ENCODE measurements at places on chromosomes 2 and 18.

DNA sequence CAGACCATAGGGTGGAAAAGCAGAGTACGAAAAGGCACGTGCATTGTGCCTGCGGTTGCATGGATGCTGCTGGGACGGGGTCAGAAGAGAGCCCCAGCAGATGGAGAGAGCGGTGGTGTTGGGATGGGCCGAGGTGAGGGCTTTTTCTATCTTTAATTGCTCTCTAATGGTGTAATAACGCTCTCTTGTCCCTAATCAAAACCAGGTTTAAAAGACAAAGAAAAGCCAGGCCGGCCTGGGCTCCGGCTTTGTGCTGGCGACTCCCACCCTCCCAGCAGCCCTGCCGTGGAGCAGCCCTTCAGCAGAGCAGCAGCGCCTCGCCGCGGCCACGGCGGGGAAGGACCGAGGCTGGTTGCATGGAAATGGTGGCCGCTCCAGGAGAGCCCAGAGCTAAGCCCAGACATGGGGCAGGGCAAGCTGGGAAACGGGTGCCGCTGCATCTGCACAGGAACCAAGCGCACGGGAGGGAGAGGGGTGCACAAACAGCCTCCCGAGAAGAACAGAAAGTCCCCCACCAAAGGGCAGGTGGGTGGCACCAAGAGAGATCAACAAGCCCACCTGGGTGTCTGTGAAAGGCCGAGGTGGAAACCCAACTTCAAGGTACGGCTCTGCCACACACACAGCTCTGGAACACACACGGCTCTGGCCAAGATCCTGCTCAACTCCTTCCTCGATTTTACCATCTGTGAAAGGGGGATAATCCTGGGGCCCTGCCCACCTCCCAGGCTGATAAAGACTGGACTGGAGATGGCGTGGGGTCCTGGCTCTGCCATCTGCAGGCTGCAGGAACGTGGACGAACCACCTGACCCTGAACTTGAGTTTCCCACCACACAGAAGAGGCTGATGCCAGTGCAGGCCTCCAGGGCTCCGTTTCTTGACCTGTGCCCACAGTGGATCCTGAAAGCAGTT lies 15.0 kb downstream of the HS1BP3 start:
- no peak for DNase-seq

- DNase-seq = no peak
Measured at GRCh38 chr2:42254186-42254895, 85.2 kb downstream of the EML4 start.

DNA sequence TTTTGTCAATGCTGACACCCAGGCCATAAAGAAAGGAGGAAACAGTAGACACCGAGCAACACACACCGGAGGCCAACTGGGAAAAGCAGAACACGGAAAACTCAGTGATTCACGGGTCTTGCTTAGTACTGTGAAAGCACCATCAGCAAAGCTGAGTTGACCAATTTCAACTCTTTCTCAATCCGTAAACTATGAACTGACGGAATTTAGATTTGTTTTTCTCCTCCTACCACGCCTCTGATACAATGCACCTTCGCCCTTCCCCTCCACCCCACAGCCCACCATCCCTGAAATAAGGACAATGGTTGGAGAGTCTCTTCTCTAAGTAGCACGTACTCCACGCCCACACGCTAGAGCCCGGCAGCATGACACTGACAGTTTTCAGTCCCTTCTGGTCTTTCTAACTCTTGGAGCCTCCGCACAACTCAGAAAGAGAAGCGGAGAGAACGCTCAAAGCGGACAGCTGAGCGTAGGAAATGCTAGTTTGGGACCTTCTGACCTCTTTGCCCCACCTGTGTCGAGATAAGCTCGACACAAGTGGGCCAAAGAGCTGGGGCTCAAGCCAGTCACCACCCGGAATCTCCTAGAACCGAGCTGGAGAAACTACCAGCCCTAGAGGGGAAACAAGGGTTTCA lies 669 bp downstream of the LNPK start:
- no peak for DNase-seq

DNA sequence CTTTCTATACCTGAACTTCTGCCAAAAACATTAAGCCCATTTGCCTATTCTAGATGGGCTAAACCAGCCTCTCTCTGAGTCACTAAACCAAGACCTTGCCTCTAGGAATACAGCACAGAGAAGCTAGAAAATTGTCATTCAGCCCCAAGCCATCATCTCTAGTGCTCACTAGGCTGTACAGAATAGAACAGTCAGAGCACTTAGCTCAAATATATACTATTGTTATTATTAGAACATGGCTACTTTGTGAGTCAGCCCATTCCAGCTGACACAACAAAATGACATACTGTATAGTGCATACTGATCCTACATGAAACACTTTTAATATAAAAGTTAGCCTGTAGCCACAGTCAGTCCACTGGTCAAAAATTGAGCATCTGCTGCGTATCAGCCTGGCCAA lies 418.8 kb downstream of the NRXN1 start:
- no peak for DNase-seq

DNA sequence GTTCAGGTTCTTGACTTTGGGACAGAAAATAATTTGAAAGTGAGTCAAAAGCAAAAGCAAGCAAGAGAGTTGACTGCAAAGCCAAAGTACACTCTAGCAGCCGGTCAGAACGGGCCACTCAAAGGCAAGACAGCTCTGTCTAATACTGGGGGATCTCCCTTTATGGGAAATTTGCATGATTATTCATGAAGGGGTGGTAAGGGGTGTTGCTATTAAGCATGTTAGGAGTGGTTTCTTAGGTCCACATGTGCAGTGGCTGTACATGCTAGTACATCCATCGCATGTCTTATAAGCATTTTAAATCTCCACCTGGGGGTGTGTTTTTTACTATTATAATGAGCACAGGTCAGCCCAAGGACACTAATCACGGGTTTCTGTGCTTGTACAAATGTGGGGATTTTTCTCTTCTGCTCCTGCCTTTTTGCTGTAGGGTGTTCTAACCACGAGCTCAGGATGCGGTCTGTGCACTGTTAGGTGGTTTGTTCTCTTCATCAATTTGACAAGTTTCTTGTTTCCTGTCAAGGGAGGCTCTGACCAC lies 60.2 kb upstream of the SPP2 start:
- DNase-seq = peak; percentile 29

DNA sequence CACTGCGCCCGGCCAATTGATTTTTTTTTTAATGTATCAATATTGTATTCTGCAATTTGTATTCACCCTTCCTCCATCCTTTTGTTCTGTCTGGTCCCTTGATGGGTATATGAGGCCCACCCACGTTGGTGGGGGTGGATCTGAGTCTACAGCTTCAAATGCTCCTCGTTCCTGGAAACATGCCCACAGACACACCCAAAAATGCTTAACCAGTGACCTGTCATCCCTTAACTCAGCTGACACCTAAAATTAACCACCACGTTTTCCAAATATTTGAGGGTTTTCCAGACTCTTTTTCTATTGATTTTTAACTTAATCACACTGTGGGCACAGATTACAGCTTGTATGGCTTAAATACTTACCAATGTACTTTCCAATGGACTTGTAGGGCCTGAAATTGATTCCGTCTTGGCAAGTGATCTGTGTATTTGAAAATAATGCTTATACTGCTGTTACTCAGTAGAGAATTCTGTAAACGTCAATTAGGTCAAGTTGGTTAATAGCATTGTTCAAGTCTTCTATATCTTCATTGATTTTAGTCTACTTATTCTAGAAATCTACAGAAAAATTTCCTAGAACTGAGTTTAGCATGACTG lies 34.4 kb upstream of the CYP27C1 start:
- no peak for DNase-seq

DNA sequence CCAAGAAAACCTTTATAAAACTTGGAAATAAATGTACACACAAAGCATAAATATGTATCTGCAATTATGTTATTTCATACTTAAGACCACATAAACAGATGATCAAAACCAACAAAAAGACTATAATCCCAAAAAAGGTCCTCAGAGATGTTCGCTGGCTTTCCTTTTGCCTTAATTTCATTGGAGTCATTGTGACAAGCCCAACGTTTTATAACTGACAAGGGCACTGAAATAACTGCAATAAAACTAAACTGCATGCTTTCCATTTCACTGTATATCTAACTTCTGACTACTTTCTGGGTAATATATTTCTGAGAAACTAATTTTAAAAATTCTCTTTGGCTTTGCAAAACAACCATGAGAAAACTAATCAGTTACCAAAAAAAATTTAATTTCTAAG lies 56.5 kb downstream of the REV1 start:
- DNase-seq = no peak

- DNase-seq = no peak
Measured at GRCh38 chr2:65092791-65093190, 36.6 kb downstream of the CEP68 start.

DNA sequence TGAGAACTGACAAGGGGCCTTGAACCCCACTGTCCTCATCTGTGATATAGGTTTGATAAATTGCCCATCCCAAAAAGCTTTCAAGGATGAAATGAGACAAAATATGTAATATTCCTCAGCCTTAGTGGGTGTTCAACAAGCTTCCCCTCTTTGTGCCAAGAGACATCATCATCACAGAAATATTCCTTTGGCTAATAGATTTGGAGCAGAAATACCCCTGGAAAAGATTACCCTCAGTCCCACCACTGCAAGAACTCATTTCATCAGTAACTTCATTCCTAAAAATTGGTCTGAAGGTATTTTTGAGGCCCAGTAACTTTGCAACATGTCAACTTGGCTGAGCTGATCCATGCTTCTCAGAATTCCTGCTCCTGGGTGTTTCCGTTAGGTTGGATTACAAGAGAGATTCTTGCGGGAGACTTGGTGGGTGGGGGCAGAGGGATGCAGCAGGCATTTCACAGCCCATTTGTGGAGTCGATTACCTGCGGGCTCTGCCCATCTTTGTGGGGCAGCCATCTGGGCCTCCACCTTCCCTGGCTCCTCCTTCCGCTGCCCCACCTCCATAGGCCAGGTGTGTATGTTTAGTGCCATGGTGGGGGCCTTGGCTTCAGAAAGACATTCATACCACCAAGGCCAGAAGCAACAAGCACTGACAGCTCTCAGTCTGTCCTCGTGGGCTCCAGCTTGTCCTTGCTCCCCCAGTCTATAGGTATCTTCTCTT lies 263.9 kb downstream of the GLI2 start:
- no peak for DNase-seq

- no peak for DNase-seq
Measured at GRCh38 chr2:177352441-177353186, 40.0 kb upstream of the AGPS start.

- DNase-seq = no peak
Measured at GRCh38 chr2:172596776-172597175, 40.9 kb downstream of the PDK1 start.

DNA sequence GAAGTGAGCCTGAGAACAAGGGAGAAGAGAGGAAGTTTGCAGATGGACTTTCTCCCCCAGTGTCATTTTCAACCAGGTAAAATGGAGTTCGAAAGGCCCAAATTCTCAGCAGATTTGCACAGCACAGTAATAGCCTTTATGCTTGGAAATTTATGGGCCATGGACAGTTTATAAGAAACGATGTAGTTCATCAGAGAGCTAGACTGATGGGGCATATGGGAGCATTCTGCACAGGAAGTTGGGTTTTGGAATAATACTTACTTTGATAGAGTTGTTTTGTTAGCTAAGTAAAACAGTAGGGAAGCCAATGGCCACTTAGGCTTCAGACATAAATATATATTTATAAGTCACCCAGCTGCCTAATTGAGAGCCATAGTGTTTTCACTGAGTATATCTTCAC lies 169.4 kb downstream of the MEIS1 start:
- no peak for DNase-seq

GRCh38 chr2:145769011-145769716 lies 1249.2 kb upstream of the ZEB2 start:
- DNase-seq = no peak

GRCh38 chr18:49694402-49694801 lies 118.9 kb downstream of the ACAA2 start:
- DNase-seq = no peak

DNA sequence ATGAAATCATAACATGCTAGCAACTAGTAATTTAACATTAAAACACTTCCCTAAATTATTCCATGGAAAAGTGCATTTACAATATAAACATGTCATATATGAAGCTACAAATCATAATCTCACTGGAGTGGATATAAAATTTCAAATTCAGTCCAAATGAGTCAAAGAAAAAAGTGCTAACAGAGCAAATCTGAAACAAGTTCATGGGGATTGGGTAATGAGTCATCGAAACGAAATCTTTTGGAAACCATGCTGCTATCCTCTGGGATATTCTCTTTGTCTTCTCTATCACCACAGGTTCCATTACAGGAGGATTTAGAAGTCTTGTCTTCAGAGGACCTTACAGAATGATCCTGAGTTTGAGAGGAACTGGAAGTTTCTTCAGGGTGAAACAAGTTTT lies 34.1 kb downstream of the STK17B start:
- no peak for DNase-seq

GRCh38 chr2:223815186-223815883 lies 22.0 kb downstream of the AP1S3 start:
- no peak for DNase-seq

DNA sequence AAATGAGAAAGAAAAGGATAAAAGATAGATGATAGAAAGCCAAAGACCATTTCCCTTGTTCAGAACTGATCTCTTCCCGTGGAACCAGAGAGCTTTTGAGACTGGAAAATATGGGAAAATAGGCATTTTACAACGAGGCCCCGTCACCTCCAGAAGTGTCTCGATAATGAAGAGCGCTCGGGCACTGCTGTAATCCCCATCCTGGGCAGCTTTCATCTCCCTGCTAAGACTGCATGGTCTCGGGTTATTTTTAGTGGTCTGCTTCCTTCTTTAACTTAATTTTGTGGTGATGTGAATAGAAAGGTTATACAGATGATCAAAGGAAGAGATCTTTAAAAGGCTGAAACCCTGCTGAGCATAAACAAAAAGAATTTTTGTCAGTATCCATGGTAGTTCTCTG lies 176.6 kb downstream of the METTL4 start:
- no peak for DNase-seq

DNA sequence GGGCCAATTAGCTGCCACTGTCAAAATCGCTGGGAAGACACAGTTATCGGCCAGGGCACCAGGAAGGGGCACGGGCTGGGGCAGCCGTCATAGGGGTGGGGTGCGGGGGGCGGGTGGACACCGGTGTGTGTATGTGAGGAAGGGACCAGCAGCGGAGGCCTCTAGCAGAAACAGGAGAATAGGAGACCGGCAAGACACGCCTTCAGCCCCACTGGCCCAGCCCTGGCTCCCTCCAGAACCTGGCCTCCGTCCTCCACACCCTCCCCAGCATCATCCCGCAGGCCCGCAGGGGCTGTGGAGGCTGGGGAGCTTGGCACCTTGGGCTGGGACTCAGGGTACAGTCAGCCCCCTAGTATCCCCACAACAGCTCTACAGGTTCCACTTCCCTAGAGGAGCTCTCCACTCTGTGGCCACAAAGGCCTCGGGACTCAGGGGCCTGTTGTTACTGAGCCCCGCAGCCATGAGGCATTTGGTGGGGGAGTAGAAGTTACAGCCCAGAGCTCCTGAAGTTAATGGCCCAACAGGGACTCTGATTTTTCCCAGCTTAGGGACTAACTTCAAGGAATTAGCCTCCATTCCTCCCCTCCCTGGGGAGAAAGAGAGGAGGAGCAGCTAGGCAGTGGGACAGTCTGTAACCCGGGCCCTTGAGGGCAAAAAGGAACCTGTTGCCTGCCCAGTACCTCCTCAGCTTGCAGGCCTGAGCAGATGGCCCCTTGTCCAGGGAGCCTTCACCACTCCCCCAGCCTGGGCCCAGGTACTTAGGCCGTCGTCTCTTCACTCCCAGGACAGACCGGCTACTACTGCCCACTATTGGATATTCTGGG lies 19.9 kb downstream of the SH2D6 start:
- no peak for DNase-seq

All from activated CD8-positive, alpha-beta memory T cell treated with anti-CD3 and anti-CD28 coated beads for 4 hours (primary cell).